Vagina (tissue), 2 donors: ENCODE measurements at places on chromosomes 12 and 14.

DNA sequence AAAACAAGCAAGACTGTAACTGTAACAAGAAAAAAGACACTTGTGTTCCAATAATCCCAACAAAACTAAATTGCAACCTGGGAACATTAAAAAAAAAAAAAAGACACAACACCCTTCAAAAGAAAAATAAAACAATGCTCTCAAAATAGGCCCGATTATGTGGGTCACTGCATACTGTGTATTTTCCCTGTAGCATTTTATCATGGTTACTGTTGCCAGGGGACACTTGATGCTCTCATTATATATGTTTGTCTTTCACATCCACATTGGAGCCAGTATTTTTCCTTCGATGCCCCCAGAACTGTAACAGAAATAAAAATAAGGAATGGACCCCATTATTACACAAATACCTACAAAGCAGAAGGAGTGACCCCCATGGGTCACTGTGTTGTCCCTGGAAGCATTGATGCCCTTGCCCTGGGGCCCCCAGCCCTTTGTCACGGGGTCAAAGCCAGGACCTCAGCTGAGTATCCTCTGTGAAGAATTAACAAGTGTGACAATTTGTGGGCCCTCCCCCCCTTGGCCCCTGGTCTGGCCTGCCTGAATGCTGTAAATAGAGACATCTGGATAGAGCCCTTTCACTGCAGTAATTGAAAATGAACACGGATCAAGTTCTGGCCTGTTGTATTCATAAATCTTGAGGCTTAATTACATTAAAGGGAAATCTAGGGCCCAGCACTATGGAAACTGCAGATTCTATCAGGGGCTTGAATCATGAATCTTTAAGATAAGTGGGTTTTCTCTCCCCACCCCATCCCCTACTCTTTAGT is 72.8 kb downstream of the C12orf42 start:
- no peak for DNase-seq

DNA sequence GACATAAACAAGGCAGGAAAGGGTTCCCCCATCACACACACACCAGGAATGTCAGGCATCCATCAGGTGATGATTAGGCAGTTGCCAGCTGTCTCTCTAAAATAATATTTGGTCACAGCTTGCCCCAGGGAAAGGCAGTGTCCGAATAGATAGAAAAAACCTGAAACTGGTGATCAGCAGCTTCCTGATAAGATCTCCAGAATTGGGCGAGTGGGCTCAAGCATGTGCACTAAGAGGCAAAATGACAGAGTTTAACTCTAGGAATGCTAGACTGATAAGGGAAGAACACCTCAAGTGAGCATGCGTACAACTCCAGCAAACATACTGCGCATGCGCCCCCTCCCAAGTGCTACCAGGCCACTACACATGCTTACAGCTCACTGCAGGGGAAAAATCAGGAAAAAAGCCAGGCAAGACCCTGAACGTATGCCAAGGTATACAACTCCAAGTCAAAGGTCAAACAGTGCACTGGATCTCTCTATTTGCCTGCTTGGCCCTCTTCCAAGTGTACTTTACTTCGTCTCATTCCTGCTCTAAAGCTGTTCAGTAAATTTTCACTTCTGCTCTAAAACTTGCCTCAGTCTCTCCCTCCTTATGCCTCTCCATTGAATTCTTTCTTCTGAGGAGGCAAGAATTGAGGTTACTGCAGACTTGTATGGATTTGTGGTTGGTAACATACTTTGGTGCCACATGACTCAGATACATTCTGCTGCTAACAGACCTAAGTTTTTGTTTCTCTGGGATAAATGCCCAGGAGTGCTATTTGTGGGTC is 73.5 kb upstream of the VASH1 start:
- no peak for DNase-seq

DNA sequence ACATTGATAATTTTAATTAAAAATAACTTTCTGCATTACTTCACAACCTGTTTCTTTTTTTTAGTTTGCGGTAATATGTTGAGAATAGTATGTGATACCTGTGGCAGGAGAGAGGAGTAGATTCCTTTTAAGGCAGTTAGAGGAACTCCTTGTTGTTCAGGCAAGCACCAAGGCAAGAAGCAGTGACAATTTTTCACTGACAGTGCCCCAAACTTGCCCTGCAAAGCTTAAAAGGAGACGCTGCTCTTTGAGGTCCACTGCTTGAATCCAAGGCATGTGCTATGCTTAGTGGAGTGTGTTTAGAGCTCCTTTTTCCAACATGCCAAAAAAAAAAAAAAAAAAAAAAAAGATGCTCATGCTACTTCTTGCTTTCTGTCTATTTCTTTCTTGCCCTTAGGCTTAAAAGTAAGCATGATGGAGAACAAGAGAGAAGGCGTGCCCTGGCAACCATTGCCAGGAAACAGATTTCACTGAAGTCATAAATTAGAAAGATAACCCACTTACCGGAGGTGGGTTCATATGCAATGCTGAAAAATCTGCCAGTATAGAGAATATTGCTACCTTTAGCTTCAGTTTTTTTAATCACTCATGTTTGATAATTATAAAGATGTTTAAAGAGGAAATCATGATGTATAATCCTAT is 58.3 kb upstream of the DYRK2 start:
- DNase-seq, result no peak

DNA sequence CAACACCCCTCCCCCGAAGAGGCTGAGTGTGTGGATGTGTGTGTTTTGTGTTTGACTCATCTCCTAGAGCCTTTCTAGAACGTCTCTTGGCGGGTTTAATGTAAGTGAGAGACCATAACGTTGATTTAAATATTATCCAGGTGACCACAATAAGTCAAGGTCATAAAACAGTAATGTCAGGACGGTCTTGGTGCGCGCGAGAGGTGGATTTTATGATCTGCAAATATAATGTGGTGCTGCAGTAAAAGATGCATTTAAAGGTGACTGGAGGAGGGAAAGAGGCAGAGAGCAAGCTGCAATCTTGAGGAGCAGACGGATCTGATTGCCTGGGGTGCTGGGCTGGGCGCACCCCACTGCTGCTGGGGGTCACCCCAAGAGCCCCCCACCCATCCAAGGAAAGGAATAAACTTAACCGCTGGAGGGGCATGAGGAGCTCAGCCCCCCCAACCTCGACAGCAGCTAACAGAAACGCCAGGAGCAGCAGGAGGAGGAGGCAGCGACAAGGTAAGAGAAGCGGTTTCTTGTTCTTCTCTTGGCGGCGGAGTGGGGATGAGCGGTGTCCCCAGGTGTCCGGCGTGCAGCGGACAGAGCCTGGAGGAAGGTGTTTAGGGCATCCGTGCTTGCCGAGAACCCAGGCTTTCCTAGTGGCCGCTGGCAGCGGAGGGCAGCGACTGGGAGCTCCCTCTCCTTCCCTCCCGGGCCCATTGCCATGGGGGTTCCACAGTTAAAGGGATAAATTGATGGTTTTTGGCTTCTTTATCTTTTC is 5.5 kb downstream of the HOXC10 start:
- DNase-seq, result no peak

- DNase-seq, result no peak
Observed at GRCh38 chr12:8950221-8950527, 729 bp upstream of the M6PR start.

GRCh38 chr12:52946334-52946733 is 2.6 kb upstream of the KRT18 start:
- DNase-seq, result no peak

DNA sequence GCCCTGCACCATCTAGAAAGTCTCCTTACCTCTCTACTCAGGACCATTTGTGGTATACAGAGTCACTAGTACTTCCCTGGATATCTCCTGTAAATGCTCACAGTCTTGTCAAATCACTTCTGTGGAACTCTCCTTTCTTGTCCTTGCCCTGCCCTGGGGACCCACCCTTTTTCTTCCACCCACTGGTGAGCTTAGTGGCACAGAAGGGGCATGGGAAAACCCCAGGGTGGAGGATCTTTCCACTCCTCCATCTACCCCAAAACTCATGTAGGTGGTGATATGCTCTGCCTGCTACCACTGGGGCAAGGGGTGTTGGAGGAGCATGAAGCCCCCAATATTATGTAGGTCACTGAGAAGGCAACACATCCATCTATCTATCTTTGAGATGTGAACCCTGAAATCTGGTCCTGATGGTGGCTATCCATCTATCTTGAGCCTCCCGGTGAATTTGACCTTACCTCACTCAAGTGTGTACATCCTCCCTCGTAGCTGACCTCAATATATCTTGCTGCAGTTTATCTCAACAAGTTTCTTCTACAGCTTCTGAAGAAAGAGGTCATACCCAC is 943 bp downstream of the TESPA1 start:
- DNase-seq, result no peak

DNA sequence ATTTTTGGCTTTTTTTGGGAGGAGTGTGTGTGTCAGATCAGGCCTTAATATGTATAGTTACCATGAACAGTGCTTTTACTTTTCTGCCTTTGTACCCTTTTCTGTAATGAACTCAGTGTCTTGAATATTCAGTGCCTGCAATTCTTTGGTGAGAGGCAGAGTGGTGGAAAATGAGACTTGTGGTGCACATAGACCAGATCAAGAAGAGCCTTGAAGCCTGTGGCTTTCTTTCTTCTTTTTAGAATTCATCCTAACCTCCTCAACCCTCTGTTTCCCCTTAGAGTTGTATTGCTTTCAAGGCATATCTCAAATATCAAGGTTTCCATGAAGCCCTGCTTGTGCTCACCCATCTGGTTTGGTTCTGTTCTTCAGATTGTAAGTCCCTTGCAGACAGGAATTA is 2.6 kb downstream of the YLPM1 start:
- DNase-seq, result no peak

DNA sequence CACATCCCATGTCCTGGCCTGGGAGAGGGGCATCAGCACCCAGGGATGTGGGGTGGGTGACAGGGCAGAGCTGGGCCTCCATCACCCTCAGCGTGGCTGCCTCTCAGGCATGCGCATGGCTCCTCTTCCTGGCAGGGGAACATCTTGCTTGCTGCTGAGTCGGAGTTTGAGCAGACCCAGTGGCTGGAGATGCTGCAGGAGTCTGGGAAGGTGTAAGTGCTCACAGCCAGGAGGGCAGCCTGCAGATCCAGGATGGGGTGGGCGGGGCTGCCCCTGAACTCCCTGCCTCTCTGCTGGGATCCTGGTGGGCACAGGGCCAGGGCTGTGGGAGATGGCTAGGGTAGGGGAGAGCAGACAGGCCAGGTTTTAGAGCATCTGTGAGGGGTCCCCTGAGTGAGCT is 16.2 kb downstream of the PLEKHD1 start:
- DNase-seq, result no peak

DNA sequence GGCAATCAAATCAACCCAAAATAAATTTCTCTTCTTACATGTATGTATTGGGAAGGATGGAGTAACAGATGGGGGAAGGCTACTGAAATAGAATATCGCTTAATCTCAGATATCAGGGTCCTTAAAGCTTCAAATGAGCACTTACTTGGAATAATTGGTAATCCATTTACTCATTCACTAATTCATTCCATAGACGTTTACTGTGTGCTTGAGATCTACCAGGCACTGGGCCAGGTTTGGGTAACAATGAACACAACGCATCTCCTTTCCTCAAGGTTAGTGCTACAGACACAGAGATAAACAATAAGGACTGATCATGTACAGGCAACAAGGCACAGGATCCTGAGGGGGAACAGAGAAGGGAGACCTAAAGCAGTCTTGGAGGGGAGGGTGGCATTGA is 54.4 kb upstream of the KRR1 start:
- no peak for DNase-seq
